ENCODE measurements at places on chromosomes 1 and 21.
A peak's percentile ranks its signal among the peaks of the same experiment; 100 is the strongest.

DNA sequence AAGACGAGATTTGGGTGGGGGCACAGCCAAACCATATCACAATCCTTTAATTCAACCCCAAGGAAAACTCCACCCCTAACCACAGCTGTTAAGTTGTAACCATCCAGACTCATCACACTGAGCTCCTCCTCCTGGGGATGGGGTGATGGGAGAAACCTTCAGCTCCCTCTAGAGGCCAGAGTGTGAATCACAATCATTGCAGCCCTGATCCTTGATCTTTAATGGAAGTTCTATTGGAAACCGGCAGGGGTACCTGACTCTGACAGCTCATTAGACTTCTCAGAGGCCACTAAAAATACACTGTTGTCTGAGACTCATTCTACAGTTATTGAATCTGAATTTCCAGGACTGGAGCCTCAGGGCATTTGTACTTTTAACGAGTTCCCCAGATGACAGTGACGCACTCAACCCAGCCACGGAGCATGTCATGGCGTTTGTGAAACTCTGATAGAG lies 127.2 kb downstream of the IGSF21 start:
- peak; percentile 1 for DNase-seq

DNA sequence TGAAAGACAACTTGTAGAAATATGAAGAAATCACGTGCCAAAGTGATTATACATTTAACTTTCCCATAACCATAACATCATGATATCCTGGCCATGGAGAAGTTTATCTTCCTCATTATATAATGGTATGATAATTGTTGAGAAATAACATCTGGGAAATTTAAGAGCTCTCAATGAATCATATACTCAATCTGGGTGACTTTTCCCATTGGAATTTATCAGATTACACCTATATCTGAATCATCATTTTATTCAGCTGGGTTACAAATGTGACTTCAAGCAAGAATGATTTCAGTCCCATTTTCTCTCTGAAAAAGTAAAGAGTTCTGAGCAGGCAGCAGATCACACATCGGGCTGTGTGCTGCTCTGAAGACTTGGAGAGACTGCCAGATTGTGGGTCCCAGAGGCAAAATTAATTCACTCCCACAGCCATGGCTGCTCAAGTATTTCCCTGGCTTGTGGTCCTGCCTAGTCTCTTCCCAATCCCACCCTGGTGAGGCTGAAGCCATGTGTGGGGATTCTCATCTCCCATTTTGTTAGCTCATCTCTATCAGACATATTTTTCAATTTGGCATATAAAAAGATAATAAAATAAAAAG lies 278.0 kb downstream of the MRPL39 start:
- DNase-seq: no peak

GRCh38 chr1:66445492-66446181 lies 88.3 kb upstream of the SGIP1 start:
- DNase-seq: peak; percentile 80

GRCh38 chr1:224782281-224783000 lies 147.0 kb upstream of the DNAH14 start:
- no peak for DNase-seq

- DNase-seq: peak; percentile 41
Observed at GRCh38 chr1:225848030-225848955, 33.9 kb downstream of the TMEM63A start.

All from CD4-positive, alpha-beta T cell treated with Interferon alpha-2 for 1 hour (primary cell).